ENCODE measurements at places on chromosomes 6 and 20. TPM values are rescaled to one million over a fixed set of nuclear protein-coding genes. Genes with fewer than 3 reads are reported as not detected.

DNA sequence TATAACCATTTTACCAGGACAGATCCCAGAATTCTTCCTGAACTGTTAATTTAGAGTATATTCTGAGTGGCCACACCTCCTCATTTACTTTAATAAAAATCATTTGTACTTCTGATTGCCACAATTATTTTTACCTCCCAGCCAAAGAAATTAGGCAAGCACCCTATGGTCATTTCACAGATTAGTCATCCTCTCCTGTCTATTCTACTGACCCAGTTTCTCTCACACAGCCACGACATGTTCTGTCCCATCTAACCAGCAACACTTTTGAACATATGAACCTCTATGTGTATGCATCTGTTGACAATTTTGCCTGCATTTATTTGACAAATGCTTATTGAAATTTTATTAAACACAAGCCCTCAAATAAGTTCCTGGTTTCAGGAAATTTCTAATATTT lies 202.6 kb upstream of the STXBP5 start:
- peaks cover 6% of the 10 kb centered on the region for H3K4me1 ChIP-seq
- no peak for DNase-seq
- H3K36me3 ChIP-seq, result no peaks in the 10 kb centered on the region
- H3K27me3 ChIP-seq, result no peaks in the 10 kb centered on the region

DNA sequence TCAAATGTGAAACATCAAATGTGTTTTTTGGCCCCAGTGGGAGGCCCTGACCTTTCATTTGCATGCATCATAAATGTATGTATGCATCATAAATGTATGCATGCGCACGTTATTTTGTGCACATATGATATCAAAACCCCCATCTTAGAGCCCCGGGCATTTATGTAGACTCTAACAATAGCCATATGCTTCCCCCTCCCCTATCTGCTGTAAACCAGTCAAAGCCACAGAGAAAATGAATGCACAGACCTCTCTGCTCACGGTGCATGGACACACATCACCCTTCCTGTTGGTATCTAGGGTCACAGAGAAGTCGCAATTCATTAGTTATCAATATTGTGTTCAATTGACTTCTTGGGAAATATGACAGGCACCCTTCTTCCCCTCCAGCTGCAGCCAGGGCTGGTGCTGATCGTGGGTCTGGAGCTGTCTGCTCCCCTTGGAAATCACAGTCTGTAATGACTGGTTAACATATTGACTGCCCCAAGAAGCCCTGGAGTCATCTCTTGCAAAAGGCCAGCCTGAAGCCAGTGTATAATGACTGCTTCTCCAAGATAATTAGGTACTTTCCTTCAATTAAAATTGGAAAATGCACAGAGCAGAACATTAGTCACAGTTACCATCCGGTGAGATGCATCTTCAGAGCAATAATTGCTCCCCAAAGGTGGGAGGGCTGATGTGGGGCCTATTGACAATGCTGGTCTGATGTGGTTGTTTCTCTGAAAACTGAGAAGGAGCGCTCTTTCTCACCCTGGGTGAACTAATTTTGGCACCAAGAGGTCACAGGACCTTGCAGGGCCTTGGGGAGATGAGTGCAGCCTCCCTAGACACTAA lies 532.2 kb downstream of the CDH26 start:
- no peaks in the 10 kb centered on the region for H3K27me3 ChIP-seq
- no peaks in the 10 kb centered on the region for H3K4me1 ChIP-seq
- no peak for DNase-seq
- no peak overlapping the region for H3K27ac ChIP-seq
- H3K36me3 ChIP-seq, result no peaks in the 10 kb centered on the region
- H3K4me3 ChIP-seq, result no peak overlapping the region

GRCh38 chr20:1274485-1275311 lies 8.6 kb downstream of the SNPH start:
- no peak overlapping the region for H3K27ac ChIP-seq
- DNase-seq, result no peak
- H3K4me3 ChIP-seq, result no peak overlapping the region

The AFG1L gene
- total RNA-seq, result 2.0 TPM

GRCh38 chr6:77638129-77638830 lies 14.6 kb upstream of the MEI4 start:
- H3K4me1 ChIP-seq, result no peaks in the 10 kb centered on the region
- DNase-seq, result no peak

GRCh38 chr6:8029243-8029870 lies 34.8 kb downstream of the BLOC1S5 start:
- no peaks in the 10 kb centered on the region for H3K36me3 ChIP-seq
- no peaks in the 10 kb centered on the region for H3K4me1 ChIP-seq
- peak; percentile 23 for DNase-seq
- H3K27ac ChIP-seq, result no peak overlapping the region
- no peak overlapping the region for H3K4me3 ChIP-seq

DNA sequence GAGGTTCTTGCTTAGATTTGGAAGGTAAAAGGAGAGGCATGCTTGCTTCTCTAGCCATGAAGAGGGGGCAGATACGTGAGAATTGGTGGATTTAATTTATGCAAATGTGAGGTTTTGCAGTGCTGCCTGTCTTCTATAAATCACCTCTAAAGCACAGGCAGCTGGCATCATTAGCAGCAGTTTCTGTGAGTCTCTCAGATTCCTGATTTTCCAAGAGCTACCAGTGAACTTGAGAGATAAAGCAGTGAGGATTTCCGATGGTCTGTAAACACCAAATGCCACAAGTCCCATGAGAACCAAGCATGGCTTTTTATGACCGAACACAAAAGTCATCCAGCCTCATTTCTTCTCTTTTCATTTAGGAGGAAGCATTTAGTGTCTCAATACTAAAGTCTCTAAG lies 3.2 kb upstream of the SIRPB2 start:
- H3K27ac ChIP-seq, result no peak overlapping the region
- H3K4me3 ChIP-seq, result no peak overlapping the region
- peaks cover 28% of the 10 kb centered on the region for H3K27me3 ChIP-seq
- H3K36me3 ChIP-seq, result no peaks in the 10 kb centered on the region

- H3K27me3 ChIP-seq, result peaks cover 31% of the 10 kb centered on the region
- no peak for DNase-seq
- H3K4me1 ChIP-seq, result peaks cover 5% of the 10 kb centered on the region
- no peaks in the 10 kb centered on the region for H3K36me3 ChIP-seq
These were observed 2.0 kb downstream of the COL19A1 start for GRCh38 chr6:69868252-69868804.

Measured in IMR-90 (cell line).